ENCODE measurements at places on chromosomes 2 and 18.
A peak's percentile ranks its signal among the peaks of the same experiment; 100 is the strongest.

DNA sequence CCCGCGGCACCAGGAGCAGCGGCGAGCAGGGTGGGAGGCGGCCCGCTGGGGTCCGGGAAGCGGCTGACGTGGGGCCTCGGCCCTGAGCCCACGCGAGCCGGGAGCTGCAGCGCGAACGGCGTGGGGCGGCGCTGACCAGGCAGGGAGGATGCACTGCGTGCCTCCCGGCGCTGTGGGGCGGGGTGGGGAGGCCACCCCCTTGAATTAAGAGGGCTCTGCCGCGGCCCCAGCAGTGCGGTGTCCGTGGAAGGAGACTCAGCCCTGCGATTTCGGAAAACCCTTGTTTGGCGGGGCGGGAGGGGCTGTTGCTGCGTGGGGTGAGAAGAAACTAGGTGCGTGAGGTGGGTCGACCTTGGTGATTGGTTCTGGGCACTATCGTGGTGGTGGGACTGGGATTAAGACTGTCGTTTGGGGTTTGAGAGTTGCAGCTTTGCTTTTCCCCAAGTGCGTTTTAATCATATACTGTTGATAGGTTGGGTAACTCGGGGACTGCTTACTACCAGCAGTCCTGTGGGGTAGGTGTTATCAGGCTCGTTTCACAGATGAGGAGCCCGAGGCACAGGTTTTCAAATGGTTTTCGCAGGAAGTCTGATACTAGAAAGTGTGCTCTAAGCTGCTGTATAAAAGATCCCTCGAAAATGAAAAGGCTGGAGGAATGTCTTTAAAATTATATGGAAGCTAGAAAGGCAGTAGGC is 722 bp downstream of the ACSL3 start:
- peak; percentile 36 for DNase-seq

GRCh38 chr2:104862058-104862941 is 8.4 kb downstream of the POU3F3 start:
- DNase-seq: no peak

DNA sequence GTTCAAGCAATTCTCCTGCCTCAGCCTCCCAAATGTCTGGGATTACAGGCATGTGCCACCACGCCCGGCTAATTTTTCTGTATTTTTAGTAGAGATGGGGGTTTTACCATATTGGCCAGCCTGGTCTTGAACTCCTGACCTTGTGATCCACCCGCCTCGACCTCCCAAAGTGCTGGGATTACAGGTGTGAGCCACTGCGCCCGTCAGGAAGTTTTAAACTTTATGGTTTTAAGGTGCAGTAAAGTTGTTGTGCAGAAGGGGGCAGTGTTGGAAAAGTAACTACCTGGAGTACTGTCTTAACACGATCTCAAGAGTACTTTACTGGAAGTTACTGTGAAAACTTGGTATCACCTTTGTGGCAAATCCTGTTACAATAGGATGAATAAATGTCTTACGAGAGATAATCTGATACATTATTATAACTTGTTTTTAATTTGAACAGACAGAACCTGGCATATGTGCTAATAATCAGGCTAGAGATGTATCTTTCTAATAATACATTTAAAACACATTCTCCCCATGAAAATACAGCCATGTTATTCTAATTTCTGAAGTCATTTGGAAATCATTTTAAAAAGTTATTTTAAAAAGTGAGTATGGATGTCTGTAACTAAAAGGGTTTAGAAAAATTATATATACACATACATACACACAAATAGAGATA is 10.8 kb downstream of the SPDYA start:
- peak; percentile 82 for DNase-seq

GRCh38 chr2:219856602-219857001 is 229.2 kb downstream of the SLC4A3 start:
- no peak for DNase-seq

DNA sequence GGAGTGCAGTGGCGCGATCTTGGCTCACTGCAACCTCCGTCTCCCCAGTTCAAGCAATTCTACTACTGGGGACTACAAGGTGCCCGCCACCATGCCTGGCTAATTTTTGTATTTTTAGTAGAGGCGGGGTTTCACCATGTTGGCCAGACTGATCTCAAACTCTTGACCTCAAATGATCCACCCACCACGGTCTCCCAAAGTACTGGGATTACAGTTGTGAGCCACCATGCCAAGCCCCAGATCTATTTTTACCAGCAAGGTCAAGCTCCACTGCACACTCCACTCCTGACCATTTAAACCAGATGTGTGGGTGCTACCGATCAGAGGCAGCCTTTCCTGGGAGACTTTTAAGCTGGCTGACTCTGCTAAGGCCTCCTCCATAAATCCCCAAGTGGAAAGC is 67.5 kb upstream of the CD226 start:
- no peak for DNase-seq

- no peak for DNase-seq
These were observed 424.2 kb downstream of the TGIF1 start for GRCh38 chr18:3874125-3874524.

GRCh38 chr2:43207553-43208300 is 18.7 kb downstream of the ZFP36L2 start:
- DNase-seq: no peak

- no peak for DNase-seq
These were observed 147.7 kb downstream of the TRABD2A start for GRCh38 chr2:84732897-84733778.

GRCh38 chr2:222912117-222912516 is 51.3 kb downstream of the ACSL3 start:
- DNase-seq: peak; percentile 12

DNA sequence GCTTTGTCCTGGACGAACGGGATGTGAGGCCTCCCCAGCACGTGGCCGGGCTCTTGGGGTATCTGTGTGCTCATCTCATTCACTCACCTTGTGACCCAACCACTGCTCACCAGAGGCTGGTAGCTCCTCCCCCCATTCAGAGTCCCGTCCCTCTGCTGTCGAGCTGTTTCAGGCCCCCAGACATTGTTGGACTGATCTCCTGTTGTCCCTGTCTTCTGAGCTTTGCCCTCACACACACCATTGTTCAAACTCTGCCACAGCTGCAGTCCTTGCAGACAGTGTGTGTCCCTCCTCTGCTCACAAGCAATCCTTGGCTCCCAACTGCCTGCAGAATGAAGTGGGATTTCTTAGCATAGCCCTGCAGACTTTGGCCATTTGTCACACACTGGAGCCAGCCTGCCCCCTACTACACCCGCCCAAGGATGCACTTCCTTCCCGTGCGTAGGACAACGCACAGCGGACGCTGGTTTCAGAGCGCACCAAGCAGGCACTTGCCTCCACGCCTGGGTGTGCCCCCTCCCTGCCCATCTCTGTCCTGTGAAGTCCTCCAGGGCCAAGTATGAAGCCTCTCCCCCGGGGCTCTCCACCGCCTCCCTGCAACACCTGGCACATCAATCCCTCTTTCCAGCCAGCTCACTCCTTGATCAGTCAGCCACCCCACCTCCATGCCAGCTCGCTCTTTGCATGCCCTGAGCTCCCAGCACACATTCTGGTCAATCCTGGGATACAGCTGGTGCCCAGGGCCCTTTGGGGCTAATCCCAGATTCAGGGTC is 16.5 kb upstream of the PRLH start:
- no peak for DNase-seq

DNA sequence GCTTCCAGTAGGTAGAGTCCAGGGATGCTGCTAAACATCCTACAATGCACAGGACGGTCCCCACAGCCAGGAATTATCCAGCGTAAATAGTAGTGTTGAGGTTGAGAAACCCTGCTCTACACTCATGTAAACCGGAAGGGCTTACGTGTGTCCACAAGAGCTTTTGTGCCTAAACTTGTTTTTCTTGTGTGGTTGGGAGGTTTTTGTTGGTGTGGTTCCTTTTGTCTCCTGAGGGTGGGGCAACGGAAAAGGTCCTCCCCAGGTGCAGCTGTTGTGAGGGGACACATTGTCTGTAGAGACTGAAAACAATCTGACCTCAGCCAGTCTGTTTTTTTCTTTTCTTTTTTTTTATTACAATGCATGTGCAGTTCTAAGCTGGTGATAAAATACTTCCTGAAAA is 72.7 kb upstream of the MGAT5 start:
- peak; percentile 22 for DNase-seq

DNA sequence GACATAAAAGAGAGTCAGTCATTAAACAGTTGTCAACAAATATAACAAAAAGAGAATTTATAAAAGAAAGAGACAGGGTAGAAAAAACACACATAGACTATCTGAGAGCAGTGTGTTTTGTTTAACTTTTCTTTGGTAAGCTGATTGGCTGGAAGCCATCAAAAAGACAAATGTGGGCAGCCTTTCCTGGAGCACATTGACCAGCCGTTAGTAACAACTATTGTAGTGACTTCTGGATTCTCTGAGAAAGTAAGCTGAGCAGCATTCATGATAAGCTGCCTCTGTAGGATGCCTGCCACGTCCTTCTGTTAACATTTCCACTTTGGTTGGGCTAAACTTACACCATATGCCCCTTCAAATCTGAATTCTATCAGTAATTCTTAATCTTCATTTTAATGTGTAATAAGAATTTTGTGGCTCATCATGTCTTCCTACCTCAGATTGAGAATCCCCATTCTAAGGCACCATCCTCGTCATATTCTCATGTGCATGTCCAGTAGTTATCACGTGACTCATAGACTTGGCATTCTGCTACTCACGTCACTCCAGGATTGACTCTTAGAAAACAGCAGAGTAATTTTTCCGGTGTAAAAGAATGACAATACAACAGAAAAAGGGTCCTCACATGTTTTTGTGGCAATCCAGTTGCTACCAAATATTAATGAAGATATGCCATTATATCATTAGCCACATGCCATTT is 43.4 kb upstream of the DNAJC10 start:
- no peak for DNase-seq

DNA sequence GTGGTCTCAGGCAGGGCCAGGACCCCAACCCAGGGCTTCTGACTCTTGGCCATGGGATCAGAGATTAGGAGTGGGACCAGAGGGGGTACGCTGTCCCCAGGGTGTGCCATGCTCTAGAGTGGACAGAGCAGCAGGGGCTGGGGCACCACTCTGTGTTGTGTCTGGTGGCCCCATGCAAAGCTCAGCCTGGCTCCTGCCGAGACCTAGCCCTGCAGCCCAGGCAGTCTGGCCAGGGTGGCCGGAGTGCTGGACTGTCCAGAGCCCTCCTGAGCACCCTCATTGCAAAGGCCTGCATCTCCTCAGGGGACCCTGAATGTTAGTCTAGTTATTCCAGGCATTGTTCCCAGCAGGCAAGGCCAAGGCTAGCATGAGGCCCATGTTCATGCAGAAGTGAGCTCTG is 162.3 kb downstream of the TNS1 start:
- DNase-seq: no peak

GRCh38 chr2:43642363-43642762 is 5.3 kb downstream of the PLEKHH2 start:
- no peak for DNase-seq

GRCh38 chr2:164368896-164369295 is 252.4 kb downstream of the GRB14 start:
- no peak for DNase-seq

DNA sequence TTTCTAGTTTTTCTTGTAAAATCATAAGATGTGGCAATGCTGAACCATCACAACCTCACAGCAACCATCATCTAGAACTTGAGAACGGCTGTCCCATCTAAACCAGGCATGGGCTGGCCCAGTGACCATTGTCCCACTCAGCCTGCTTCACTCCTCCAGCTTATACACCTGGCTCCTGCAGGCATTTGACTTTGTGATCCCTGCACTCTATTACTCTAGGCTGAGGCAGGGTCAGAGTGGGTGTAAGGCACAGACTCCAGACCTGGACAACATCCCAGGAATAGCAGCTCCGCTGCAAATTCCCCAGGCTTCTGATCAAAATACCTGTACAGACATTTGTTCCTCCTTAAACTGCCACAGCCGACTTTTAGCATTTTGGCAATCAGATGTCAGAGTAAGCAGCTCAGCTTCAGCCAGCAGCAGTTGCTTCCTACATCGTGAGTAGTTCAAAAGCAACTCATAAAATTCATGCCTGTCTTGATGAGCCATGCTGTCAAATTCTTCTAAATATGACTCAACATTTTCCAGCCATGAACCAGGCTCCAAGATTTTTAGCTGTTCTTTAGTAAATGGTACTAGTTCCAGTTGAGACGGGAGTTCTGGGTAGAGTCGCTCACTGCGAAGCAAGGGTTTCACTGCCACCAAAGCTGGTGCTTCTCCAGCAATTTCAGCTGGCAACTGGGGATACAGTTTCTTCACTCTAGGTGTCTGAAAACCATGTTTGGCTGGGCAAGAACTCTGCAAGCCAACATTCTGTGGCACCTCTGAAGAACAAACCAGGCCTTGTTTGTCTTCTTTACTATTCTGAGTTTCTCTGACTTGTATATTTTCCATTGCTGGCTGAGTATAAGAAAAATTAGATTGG is 12.8 kb downstream of the EPG5 start:
- DNase-seq: no peak

DNA sequence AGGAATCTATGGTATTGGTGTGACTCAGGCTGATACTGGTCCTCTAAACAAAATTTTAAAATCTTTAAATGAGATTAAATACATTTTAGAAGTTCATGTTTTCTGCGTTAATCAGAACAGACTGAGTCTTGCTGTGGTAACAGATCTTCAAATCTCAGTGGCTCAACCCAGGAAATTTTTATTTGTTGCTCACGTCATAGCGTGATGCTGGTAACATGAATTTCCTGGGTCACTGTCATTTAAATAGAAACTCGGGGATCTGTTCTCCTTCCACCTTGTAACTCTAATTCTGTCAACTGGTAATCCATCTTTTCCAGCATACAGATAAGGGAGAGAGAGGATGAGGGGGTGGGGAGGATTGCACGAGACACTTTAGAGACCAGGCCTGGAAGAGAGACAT is 90.0 kb downstream of the CDC42EP3 start:
- no peak for DNase-seq

- DNase-seq: no peak
These were observed 112.2 kb downstream of the ZNF521 start for GRCh38 chr18:25239581-25240419.

- peak; percentile 53 for DNase-seq
These were observed 15.0 kb downstream of the KCNJ13 start for GRCh38 chr2:232761301-232761907.

GRCh38 chr2:238845583-238846377 is 2.1 kb upstream of the TWIST2 start:
- DNase-seq: no peak

- DNase-seq: no peak
These were observed 125.6 kb upstream of the CCDC150 start for GRCh38 chr2:196513796-196514526.

GRCh38 chr2:188318161-188318749 is 26.6 kb downstream of the GULP1 start:
- no peak for DNase-seq

- DNase-seq: no peak
These were observed 104.1 kb upstream of the TRIB2 start for GRCh38 chr2:12612671-12613070.

DNA sequence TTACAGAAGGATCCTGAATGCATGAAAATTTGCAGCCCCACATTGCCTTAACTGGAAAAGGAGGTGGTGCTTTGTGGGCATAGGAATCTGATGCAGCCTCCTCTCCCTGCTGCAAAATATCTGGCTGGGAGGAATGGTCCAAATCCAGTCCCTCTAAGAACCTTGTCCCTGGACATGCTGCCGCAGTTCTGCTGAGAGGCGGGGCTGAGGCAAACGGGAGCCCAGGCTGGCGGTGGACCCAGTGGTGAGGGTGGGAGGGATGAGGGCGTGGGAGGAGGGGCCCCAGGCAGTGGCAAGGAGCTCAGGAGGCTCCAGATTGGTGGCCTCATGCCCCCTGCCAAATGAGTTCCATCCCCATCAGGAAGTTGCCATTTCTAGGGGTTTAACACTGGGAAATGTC is 36.2 kb downstream of the ZAP70 start:
- no peak for DNase-seq

- DNase-seq: no peak
These were observed 108.1 kb downstream of the ADCYAP1 start for GRCh38 chr18:1012775-1013174.

- peak; percentile 51 for DNase-seq
These were observed 184.3 kb downstream of the SH3BP4 start for GRCh38 chr2:235135990-235136561.

Data from activated CD4-positive, alpha-beta T cell treated with anti-CD3 and anti-CD28 coated beads, Interleukin-2, Interleukin-6, amounts not matched to agents 100 ng/mL and 50 ng/mL, durations not matched to agents 16 hours and 8 hours (primary cell).